ENCODE measurements at places on chromosomes 5 and 9. TPM values are rescaled to one million over a fixed set of nuclear protein-coding genes. Genes with fewer than 3 reads are reported as not detected.

- DNase-seq = no peak
These were observed 60.3 kb upstream of the NEK6 start for GRCh38 chr9:124197177-124198095.

GRCh38 chr5:158701406-158702177, 398.1 kb downstream of the EBF1 start:
- DNase-seq = no peak

POU5F2 gene
- 0.11 TPM for polyA plus RNA-seq

MRPS30 gene
- 29.2 TPM for polyA plus RNA-seq

CBY3 gene
- 0.07 TPM for polyA plus RNA-seq

DNA sequence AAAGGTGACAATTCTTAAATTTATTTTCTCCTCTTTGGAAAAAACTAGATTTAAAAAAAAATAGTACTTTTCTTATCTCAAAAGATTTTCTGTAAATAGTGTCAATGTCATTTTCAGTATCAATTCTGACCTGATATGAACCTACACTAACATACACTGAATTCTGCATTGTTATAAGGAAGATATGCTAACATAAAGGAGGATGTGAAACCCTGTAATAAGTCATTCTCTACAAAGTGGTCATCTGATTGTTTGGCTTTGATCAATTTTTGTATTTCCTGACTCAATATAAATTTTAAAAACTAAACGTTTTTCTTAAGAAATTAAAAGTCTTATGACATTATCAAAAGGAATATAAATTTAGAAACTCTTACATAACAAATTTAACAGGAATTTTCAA, 233.6 kb upstream of the EDIL3 start:
- no peak for DNase-seq

- DNase-seq = no peak
These were observed 5.7 kb downstream of the IL6ST start for GRCh38 chr5:55988979-55989638.

DNA sequence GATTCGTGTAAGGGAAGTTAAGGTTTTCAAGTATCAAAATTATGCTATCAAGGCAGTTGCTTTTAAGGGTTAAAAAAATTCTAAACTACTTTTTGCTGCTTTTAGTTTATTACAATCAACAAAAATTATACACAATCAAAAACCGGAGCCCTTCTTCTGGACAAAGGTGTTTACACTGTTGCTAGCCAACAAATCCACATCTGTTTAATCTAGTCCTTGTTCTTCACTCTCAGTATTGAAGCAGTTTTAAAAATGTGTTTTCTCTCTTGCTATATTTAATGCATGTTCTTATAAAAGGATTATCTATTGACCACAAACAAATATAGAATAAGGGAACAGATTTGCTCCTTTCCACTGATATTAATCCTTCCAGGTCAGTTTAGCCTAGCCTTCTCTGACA, 2.5 kb downstream of the FEM1C start:
- no peak for DNase-seq
